Activated CD8-positive, alpha-beta T cell treated with anti-CD3 and anti-CD28 coated beads for 36 hours (primary cell): ENCODE measurements at places on chromosomes 5 and 9. TPM values are rescaled to one million over a fixed set of nuclear protein-coding genes. Genes with fewer than 3 reads are reported as not detected.

DNA sequence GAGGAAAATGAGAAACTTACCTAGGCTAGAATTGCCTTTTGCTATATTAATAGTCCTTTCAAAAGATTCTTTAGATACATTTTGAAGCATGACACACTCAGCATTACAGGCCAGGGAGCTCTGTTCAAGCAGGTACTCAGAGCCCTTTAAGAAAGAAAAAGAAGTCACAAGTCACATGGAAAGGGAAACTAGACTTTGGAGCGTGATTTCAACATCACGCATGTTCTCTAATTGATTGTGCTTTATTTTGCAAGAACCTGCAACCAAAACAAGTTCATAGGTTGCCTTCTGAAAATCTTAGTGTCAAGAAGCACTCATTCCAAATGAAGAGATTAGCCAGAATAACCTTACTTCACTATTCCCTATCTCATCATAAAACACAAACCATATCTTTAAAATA, 103.8 kb downstream of the MPDZ start:
- DNase-seq, result no peak

GRCh38 chr5:172694541-172694940, 53.5 kb downstream of the NEURL1B start:
- no peak for DNase-seq

Gene TMEM174
- not detected for total RNA-seq

Gene CNTRL
- total RNA-seq, result 62.8 TPM
